ENCODE measurements at places on chromosomes 3 and 15.
A peak's percentile ranks its signal among the peaks of the same experiment; 100 is the strongest.

GRCh38 chr3:16243706-16244490 lies 20.8 kb downstream of the DPH3 start:
- no peak for DNase-seq

GRCh38 chr3:109136523-109136922 lies at the start of gene C3orf85:
Gene C3orf85, plus strand, starts transcription at chr3:109136719. Its CDS starts 129 bp downstream, at chr3:109136848.
- DNase-seq: no peak

GRCh38 chr3:150544726-150545125 lies 1.6 kb downstream of the SERP1 start:
- no peak for DNase-seq

- no peak for DNase-seq
Measured at GRCh38 chr3:54211097-54211496, 88.7 kb downstream of the CACNA2D3 start.

GRCh38 chr15:66842710-66843441 lies 140.8 kb downstream of the SMAD6 start:
- DNase-seq: no peak

GRCh38 chr15:68301301-68301700 lies 23.8 kb downstream of the FEM1B start:
- peak; percentile 54 for DNase-seq

DNA sequence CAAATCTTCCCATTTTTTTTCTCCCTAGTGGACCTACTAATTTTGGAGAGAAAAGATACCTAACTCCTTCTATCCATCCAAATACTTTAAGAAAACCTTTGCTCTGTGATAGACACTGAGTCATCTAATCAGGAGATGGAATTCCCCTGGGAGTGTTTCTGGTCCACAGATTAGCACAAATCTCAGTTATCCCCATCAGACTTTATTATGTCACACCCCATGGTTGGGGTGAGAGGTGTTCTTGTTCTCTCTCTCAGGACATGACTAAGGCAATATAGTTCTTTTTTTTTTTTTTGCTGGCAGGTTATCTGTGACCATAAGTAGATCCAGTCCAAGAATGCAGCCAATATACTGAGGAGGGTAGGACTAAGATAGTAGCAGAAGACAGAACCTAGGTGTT lies 15.8 kb downstream of the SLC9A9 start:
- DNase-seq: no peak

- DNase-seq: no peak
Measured at GRCh38 chr15:34436126-34436955, 1.3 kb downstream of the GOLGA8A start.
